ENCODE measurements at places on chromosomes 2 and 18.
A peak's percentile ranks its signal among the peaks of the same experiment; 100 is the strongest.

DNA sequence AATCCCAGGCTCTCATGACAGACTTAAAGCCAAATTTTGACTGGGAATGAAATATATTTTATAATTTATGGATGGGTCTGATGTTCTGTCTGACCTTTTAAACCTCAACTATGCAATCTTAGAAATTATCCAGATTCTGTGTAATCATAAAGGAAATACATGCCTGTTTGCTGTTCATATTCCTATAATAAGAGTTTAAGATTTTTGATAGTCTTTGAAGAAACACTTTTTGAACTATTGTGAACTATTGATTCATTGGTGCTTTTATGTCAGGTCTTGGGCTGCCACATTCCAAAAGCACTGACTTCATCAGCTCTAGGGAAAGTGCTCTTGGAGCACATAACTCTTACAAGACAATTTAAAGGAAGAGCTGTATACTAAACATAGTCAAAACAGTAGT is 64.2 kb downstream of the CCDC150 start:
- DNase-seq: no peak

DNA sequence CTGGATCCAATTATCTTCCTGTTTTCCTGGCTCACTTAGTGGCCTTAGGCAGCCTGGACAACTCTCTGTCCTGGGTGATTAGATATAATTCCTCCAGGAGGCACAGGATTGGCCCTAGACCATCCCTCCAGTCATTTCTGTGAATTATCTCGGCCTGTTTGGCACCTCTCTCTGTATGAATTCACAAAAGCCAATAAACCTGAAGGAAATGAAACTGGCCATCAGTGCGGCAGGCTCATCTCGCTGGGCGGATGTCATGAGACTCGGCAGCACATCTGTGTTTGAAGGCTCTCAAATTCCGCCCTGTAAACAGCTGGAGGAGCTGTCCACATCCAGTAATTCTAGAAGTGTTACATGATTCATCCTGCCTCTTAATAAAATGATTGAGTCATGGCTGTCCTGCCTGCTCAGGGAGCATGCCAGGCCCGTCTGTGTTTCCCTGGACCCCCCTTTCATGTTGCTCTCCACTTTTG is 38.6 kb downstream of the ACOXL start:
- DNase-seq: peak; percentile 84

DNA sequence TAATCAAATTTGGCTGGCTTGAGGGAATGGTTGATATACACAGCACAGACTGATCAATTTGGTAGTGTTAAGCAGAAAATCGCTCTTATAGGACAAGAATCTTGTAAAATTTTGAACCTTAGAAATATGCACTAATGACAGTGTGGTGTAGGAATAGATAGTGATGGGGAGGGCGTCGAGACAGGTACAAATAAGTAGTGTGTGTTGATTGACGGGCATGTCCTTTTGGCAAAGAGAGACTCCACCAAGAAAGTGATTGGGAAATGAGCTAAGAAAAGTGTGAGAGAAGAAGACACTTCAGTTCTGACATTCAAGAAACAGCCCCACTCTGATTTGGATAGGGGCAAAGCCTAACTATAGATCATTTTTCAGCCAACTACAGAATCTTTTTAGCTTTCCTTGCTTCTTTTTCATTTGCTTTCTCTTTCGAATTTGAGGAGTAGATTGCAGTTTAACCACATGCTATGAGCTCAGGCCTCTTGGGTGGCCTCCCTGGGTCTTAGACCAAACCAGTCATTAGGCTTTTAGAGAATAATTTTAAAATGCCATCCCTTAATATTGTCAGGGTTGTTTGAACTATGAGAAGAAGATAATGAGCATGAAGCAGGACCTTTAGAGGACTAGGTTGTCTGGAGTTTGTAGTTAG is 127.1 kb downstream of the CERS6 start:
- DNase-seq: no peak

- DNase-seq: no peak
Observed at GRCh38 chr2:24920809-24921441, 888 bp upstream of the ADCY3 start.

- DNase-seq: no peak
Observed at GRCh38 chr18:6249170-6249569, 165.5 kb downstream of the L3MBTL4 start.

All from osteoblast (primary cell).